ENCODE measurements at places on chromosomes 11 and 22.

- DNase-seq: no peak
These were observed 185.5 kb downstream of the SWAP70 start for GRCh38 chr11:9849389-9849788.

DNA sequence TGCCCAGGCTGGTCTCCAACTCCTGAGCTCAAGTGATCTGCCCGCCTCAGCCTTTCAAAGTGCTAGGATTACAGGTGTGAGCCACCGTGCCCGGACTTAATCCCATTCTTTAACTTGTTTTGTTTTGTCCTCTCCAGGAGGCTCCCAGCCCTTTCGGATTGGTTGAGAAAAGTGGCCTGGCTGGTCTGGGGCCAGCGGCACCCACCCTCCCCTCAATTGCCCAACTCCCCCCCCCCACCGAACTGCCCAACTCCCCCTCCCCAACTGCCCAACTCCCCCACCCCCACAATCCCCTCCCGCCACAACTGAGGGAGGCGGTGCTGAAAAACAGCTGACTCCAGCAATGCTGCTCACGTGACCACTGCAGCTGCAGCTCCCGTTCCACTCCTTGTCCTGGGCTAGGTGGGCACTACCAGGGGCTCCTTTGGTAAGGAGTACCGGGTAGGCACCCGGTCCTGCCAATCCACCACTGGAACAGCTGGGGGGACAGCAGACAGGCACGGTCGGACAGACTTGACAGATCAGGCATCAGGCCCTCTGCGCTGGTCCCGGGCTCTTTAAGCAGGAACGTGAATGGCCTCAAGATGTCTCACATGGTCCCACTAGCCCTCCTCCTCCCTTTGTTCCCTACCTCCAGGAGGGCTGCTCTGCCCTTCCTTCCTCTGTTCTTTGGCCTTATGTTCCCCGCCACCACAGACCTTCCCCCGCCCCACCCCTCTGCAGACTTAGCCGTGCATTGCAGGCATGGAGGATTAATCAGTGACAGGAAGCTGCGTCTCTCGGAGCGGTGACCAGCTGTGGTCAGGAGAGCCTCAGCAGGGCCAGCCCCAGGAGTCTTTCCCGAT is at the start of gene TCN2:
TSS of gene TCN2 (plus strand) at position 720 of the 845 bp plus-strand sequence. CDS start 158 bp downstream, outside the sequence.
- DNase-seq: no peak

DNA sequence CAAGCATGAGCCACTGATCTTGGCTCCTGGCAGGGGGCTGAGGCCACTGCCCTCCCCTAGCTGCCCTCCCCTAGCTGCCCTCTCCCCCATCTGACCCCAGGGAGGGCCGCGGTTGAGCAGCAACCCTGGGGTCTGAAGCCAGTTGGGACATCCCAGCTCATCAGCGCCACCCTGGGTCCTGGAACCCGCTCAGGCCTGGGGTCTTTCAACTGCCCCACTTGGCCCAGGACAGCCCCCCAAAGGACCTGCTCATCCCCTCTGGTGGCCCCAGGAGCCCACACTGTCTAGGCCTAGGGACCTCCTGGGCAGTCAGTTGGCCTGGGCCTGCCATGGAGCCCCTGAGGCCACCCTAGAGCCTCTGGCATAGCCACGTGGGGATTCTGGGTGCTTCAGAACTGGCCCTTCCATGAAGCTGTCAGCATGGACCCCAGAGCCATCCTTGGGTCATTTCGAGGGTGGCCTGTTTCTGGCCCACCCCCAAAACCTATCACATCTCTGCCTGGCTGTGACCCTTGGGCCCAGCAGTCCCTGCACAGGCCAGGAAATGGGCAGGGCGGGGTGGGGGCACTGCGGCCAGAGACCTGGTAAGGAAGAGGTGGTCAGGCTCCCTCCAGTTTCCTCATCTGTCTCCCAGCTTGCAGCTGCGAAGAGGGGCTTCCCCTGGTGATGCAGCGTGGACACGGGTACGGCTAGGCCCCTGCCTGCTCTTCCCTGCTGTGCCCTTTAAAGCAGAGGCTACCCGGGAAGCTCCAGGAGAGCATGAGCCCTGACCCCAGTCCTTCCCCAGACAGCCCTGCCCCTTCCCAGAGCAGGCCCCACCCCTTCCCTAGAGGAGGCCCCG is 37.9 kb downstream of the MUC2 start:
- DNase-seq: no peak

DNA sequence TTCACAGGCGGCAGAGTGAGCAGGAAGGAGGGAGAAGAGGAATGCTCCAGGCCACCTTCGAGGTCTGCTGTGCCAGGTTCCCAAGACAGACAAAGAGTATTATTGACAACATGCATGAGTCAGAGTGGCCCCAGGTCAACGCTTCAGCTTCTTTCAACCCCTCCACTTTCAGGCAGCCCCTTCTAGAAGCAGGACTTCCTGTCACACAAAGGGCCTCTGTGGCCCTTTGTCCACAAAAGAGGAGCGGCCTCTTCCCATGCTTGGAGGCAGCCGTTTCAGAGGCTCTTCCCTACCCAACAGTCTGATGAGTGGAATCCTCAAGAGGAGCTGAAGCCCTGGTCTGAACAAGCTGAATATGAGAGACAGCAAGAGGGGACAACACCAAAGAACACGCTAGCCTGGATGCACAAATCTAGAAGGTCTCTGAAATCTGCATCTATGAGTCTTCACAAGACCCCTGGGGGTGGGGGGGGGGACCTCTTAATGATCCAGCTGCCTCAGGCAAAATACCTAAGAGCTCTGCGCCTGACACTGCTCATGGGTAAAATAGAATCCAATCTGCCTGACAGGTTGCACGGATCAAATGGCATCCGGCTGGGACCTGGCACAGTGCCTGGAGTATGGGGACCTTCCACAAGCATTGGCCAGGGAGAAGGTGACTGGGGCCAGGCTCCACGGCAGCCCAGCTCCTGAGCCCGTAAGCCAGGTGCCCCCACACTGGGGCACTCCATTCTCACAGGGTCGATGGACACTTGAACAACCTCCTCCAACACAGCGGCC is 67.5 kb downstream of the PACSIN2 start:
- DNase-seq: peak; percentile 17

- no peak for DNase-seq
These were observed 579 bp upstream of the CYB5R2 start for GRCh38 chr11:7673724-7674434.

DNA sequence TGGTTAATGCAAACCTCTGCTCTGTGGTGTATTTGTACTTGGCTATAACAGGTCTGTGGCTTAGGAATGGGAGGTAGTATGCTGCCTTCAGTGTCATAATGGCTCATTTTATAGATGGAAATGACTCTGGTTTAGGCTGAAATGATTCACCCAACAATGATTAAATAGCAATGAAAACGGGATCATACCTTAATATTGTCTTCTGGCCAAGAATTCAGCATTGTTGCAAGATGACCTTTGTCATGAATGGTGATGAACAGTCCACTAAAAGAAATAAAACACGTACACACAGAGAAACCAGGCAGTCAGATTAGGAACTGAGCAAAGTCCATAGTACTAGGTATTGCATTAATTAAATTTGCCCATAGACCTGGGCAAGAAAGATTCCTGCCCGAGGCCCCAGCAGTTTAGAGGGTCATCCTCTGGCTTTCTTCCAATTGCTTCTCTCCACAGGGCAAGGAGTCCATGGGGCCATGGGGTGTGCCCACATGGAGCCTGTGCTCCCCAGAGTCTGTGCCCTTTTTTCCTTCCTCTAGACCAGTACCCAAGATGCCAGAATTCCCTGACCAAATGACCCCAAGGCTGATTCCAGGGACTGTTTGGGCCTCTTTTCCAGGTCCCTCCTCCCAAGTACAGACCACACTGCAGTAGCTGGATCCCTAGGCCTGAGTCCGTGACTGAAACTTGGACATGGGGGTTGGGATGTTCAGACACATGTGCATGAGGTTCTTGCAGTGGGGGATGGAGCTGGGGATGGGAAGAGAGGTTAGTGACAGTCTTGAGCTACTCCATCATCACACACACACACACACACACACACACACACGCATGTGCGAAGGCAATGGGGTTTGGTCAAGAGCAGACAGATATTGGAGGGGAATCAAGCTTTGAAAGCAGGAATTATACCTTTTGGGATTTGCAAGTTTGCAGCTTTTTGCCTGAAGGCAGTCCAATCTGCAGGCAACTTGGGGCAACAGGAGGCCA is 134.2 kb downstream of the CCDC81 start:
- DNase-seq: no peak

DNA sequence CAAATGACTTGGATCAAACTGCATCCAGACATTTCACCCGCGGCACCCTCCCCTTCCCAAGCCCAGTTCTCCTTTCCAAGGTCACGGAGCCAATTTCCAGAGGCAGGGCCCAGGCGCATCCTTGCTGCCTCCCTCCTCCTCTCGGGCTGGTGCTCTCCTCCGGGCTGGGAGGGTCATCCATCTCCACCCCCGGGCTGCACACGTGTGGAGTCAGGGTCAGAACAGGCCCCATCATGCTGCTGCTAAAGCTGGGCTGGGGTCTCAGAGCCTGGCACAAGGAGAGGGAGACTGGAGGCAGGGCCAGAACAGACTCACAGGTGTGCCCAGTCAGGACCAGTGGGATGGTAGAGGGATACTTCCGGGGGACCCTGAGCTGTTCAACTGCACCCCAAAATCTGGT is 14.0 kb downstream of the RSPH14 start:
- no peak for DNase-seq

GRCh38 chr11:74932169-74932568 is 16.7 kb downstream of the XRRA1 start:
- no peak for DNase-seq

DNA sequence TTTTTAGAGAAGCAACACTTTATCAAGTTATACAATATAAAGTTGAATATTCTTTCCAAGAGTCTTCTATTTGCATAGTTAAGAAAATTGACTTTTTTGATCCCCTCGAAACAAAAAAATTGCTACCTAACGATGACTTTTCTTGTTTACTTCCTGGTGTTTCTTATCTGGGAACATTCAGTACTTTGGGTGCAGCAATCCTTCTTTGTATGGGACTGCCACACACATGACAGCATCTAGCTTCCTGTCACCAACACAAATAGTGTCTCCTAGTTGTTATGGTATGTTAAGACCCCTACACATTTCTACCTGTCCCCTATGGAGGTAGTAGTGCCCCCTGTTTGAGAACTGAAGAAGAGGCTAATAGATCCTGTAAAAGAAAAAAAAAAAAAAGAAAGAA is 841.7 kb upstream of the FAT3 start:
- DNase-seq: no peak

DNA sequence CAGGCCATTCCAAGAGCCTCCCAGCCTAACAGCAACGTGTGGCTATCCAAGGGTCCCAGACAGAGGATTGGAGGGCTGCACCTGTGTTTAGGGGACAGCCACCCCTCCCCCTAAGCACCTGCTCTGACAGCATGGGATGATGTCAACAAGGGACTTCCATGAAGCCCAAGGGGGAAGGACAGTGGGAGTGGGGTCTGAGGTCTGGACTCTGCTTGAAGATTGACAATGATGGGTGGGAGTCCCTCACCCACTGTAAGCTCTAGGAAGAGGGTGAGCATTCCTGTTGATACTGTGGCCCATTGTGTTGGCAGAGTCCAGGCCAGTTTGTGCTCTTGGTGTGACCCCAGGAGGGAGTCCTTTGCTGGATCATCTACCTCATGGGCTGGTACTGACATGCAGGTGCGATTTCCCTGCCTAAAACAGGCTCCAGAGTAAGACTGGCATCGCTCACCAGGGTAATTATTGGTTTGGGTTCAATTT is 46.9 kb upstream of the TUB start:
- DNase-seq: no peak

- DNase-seq: no peak
These were observed 69.6 kb downstream of the PPP2R1B start for GRCh38 chr11:111696556-111696955.

DNA sequence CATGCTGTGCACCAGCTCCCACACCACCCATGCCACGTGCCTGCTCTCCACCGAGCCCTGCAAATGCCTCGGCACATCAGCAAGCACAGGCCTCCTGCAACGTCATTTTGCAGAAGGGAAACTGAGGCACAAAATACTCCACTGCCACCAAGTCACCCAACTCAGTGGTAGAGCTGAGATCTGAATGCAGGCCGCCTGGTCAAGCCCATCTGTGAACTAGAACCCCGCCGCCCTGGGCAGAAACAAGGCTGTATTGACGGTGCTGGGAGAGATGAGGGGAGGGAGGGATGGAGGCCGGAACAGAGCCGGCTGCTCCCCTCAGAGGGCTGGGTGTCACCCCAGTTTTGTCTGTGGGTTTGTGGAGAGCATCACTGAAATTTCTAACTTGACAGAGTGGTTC is 81.4 kb downstream of the CDKN1C start:
- no peak for DNase-seq

GRCh38 chr11:64728757-64729365 is 5.9 kb upstream of the NRXN2 start:
- DNase-seq: no peak

- DNase-seq: no peak
These were observed 92.9 kb downstream of the DYNC2H1 start for GRCh38 chr11:103202048-103202651.

DNA sequence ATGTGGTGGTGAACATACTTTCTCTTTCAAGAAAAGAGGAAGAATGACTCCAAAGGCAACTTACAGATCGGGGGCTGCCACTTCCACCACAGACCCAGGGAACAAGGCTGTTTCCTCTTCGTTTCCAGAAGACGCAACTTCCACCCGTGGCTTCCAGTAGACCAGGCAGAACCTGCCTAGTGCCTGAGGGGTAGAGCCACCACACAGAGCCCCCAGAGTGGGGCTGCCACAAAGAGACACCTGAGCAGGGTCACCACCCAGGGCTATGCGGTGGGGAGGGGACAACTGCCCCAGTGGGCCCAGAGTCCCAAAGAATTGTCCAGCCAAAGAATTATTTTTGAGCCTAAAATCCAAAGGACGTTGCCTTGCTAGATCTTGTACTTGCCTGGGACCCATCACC is 16.7 kb upstream of the PHF21B start:
- DNase-seq: no peak

- no peak for DNase-seq
These were observed 57.3 kb upstream of the SLN start for GRCh38 chr11:107769189-107769588.

- no peak for DNase-seq
These were observed 62.1 kb downstream of the GRK3 start for GRCh38 chr22:25626624-25626990.

- DNase-seq: no peak
These were observed 20.5 kb upstream of the SYT12 start for GRCh38 chr11:67002297-67002913.

All from DMS 273 treated with DMSO at 0.1 percent for 48 hours (cell line).